Activated T-helper 9 cell treated with anti-CD3 and anti-CD28 coated beads, Interleukin-2, amount 50 U/mL, for 16 hours (primary cell): ENCODE measurements at places on chromosomes 3 and 15.

- no peak for DNase-seq
These were observed 74.3 kb downstream of the DCUN1D1 start for GRCh38 chr3:182906036-182906435.

DNA sequence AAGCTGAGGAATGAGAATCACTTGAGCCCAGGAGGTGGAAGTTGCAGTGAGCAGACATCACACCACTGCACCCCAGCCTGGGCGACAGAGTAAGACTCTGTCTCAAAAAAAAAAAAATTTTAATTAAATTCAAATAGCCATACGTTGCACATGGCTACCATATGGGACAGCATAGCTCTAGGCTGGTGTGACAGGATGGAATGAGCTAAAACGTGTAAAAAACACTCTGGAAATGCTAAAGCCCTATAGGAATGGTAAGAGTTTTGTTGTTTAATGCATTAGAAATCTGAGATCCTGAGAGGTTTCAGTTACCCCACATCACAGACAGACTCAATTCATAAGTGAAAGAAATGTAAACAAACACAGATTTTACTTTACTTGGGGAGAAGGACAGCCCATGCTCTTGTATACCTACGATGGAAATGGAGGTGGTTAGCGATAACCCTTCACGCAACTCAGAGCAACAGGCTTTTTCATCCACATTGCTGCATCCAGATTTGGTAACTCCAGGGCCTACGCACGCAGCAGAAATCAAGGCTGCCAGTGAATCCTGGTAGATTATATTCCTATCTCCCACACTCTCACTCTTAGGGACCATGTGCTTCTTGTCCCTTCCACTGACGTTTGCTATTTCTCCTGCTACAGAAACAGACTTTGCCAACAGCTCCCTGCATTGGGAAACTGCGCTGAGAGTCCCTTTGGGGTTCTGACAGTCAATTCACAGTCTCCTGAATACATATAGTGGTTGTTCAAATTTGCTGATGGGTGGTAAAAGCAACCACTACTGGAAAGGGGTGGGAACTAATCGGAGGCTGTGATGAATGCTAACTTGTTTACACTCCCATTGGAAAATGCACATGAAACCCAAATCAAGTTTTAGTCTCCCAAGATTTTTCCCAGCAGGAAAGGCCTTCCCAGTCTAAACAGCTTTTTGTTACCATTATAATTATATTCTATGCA, 3.1 kb downstream of the SH3BP5 start:
- no peak for DNase-seq

DNA sequence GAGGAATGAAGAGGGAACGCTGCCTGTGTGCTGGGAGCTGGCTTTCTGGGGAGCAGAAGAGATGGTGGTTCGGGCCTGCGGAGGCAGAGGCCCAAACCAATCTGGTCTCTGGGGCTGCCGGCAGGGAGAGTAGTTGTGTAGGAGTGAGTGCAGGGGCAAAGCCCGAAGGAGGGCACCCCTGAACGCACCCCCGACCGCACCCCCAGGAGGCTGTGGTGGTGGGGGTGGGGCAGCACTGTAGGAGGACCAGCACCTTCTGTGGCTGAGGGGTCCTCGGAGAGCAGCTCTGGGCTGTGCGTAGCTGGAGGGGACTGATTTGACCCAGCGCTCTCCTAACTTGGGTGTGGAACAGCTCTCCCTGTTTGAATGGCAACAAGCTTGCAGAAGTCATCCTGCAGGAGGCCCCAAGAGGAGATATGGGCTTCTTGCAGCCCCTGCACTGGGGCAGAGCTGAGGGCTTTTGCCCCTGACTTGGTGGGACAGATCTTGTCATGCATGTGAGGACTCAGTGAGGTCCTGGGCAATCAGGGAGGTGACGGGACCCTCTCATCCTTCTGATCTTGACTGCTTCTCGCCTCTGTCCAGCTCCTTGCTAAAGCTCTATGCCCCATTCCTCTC, 26.1 kb downstream of the C15orf39 start:
- no peak for DNase-seq

- DNase-seq, result no peak
These were observed 111.8 kb downstream of the GABRB3 start for GRCh38 chr15:26661107-26661506.

GRCh38 chr3:44948239-44948638, 27.7 kb downstream of the ZDHHC3 start:
- DNase-seq, result no peak

- DNase-seq, result no peak
These were observed 131.6 kb downstream of the AQP9 start for GRCh38 chr15:58269455-58270414.

DNA sequence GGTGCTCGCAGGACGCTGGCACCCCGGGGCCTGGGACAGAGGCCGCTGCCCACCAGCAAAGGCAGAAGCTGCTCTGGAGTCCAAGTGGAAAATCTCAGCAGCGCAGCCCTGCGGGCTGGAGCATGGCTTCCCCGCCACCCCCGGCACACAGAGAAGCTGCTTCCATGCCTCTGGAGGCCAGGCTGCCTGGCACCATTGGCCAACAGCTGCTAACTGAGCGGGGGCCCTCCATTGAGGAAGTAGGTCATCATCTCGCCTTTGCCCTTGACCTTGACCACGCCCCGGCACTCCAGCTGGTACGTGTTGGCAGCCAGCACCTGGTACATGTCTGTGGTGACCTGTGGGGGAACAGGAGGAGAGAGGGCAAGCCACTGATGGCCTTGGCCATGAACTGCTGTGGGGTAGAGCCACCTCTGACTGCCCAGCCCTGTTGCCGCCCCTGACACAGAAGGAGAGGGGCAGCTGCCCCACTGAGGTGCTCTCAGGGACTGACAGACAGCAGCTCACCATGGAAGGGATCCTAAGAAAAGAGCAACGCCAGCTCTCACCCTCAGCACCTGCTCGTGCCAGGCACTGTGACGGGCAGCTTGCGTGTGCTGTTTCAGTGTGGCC, 82.8 kb downstream of the SEC22A start:
- DNase-seq, result no peak

DNA sequence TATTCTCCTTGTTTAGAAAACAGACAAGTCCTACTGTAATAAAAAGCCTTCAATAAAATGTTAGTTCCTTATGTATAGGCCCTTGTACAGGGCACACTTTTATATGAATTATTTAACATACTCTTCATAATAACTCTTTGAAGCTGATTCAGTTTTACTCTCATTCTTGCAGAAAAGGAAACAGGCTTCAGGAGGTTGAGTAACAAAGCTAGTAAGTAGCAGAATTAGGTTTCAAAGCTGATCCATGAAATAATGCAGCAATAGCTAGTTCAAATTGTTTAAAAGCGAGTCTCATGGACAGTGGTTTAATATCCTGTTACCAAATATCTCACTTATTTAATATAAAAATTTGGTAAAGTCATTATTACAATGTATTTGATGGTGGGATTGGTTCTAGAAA, 25.0 kb downstream of the TCF12 start:
- no peak for DNase-seq

- DNase-seq, result no peak
These were observed 7.0 kb downstream of the CHAC1 start for GRCh38 chr15:40960151-40960885.

DNA sequence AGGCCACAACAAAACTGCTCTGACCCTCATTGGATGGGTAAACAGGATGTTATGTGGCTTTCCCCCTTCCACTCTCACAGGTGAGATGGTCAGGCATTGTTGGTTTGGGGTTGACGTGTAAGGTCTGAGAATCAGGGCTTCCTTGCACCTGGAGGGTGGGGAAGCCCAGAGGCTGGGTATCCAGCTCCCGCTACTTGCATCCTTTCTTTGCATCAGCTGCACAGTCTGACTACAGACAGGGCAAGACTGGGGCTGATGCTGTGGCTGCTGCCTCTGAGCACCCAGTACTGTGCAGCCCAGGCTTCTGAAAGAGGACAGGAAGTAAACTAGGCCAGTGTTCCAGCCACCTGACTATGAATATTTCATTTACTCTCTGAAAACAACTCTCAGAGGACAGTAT, 58.0 kb upstream of the ATP2B2 start:
- no peak for DNase-seq

GRCh38 chr3:21705769-21706168, 45.2 kb downstream of the ZNF385D start:
- DNase-seq, result no peak

DNA sequence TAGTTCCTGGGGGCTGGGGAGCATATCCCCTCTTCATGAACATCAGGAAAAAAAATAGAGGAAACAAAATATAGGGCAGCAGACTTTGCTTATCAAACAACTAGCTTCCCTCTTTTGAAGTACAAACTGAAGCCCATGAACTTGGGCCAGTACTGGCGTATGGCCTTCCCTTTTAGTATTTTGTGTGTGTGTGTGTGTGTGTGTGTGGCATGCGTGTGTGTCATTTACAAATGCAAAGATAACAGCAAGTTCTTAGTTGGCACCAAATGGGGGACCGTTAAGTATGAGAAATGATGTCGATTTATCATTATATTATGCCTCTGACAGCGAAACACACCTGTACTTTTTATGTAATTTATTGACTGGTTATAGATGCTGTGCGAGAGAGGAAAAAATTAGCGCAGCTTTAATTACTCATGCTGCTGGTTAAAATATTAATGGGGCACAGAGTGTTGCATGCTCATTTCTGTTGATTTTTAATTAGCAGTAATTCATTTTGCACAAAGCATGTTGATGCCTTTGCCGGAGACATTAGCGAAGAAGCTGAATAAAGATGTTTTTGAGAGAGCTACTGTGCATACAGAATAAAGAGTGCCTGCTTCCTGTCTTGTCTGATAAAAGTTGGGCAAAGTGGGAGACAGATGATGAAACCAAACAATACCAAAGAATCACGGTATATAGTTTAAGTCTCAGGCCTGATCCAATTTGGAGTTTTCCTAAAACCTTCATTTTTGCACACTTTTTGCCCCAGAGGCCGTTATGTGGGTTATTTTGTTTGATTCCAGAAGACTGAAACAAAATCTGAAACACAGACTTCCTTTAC, 297.1 kb downstream of the SATB1 start:
- no peak for DNase-seq

- no peak for DNase-seq
These were observed 86.6 kb downstream of the LINGO1 start for GRCh38 chr15:77546050-77546501.

GRCh38 chr15:58463815-58464650, 32.2 kb downstream of the LIPC start:
- no peak for DNase-seq

DNA sequence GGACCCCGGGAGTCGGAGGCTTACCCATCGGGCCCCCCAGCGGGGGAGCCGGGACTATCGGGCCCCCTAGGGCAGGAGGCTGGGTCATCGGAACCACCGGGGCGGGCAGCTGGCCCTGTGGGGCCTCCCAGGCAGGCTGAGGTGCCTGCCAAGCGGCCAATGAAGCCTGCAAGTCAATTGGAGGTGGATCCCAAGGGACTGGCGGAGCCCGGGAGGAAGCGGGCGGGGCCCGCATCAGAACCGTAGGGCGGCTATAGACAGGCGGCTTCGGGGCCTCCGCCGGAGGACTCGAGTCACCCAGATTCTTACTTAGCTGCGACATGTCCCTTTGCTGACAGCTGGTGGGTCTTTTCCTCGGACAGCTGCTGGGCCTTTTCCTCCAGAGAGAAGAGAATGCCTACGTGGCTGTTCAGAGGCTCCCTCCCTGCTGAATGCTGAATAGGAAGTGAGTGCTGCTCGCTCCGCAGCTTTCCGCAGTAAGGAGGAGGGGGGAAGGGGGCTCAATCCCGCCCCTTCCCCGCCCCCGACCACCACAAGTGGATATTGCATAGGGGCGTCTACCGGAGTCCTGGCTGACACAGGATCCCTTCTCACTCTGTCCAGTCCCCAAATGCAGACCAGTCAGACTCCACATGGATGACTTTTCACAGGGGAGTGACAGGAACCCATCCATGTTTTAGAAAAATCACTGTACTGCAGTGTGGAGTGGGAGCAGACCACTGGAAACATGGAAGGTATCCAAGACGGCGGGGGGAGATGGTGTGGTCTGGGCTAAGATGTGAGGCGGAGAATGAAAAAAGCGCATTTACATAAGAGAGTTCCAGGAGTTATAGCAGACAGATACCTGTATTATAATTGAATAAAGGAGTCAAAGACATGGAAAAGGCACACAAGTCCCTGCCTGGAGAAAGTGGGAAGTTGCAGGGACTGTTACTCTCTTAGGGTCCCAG, at the start of gene MAGEL2:
Gene MAGEL2 (minus strand): TSS at position 447 of the 950 bp plus-strand sequence. CDS start 125 bp downstream, at position 322.
- DNase-seq, result no peak

GRCh38 chr15:84797801-84798200, 19.4 kb upstream of the ALPK3 start:
- no peak for DNase-seq

- DNase-seq, result no peak
These were observed 22.8 kb downstream of the EIF4E3 start for GRCh38 chr3:71702131-71703024.

DNA sequence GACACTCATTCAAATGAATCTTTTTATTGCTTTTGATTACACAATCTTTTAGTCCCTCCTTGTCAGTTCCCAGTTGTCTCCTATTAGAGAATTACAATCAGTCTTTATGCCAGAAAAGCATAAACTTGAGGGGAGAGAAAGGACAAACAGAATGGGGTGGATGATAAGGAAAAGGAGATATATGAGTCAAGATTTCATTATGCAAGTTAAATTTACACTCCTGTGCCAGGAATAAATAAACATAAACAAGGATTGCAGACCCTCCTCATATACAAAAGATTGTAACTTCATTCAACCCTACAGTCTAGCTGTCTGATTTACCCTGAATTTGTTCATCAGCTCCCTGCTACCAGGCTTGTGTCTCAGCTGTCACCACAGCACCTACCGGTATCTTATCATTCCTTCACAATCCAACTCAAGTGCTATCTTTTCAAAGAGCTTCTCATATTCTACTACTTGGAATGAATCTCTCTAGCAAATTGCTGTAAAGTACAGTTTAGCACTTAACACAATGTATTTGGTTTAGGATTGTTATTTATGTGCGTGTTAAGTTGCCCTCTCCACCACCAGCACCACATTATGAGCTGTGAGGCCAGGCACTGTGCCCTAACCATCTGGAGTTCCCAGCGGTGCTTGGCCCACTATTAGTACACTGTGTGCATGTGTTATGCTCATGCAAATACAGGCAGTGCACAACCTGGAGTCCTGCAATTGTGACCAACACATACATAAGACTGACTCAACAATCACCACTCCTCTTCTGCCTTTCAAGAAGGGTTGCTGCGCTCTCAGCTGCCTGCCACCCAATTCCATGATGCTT, 504.1 kb downstream of the TBL1XR1 start:
- DNase-seq, result no peak

- DNase-seq, result no peak
These were observed 3.5 kb downstream of the TNFSF10 start for GRCh38 chr3:172519740-172520139.

- no peak for DNase-seq
These were observed 20.1 kb upstream of the UBE2E2 start for GRCh38 chr3:23182996-23183513.

GRCh38 chr15:69575387-69575786, 122.8 kb downstream of the RPLP1 start:
- no peak for DNase-seq

GRCh38 chr15:71228403-71228802, 113.1 kb downstream of the THSD4 start:
- DNase-seq, result no peak

GRCh38 chr3:146191051-146191450, 30.1 kb upstream of the PLOD2 start:
- DNase-seq, result no peak
